Glutamatergic neuron (in vitro differentiated cells): ENCODE measurements at places on chromosomes 7 and 10. TPM values are rescaled to one million over a fixed set of nuclear protein-coding genes. Genes with fewer than 3 reads are reported as not detected.

The IGF2BP3 gene
- total RNA-seq, result 47.0 TPM

- DNase-seq, result no peak
Measured at GRCh38 chr7:108331971-108332370, 124.3 kb downstream of the NRCAM start.

The AFAP1L2 gene
- 1.9 TPM for total RNA-seq

GRCh38 chr10:125038637-125039036 lies 96.7 kb downstream of the ZRANB1 start:
- DNase-seq, result no peak

DNA sequence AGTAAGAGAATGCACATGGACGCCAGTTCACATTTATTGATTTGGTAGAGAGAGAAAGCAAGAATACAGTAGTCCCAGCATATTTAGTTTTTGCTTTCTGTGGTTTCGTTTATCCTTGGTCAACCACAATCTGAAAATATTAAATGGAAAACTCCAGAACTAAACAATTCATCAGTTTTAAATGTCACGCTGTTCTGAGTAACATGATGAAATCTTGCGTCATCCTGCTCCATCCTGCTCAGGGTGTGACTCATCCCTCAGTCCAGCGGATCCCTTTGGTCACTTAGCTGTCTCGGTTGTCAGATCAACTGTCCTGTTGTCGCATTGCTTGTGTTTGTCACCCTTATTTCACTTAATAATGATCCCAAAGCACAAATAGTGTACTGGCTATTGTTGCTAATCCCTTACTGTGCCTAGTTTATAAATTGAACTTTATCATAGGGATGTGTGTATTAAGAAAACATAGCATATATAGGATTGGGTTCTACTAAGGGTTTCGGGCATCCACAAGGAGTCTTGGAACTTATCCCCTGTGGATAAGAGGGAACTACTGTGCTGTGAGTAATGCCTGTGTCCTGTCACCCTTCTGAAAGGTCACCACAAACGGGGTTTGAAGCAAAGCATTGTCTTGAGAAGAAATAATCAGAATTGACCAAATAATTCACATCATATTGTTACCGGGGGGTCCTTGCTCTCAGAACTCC lies 73.6 kb downstream of the OTUD1 start:
- no peak for DNase-seq

- DNase-seq, result no peak
Measured at GRCh38 chr10:80513106-80513505, 24.6 kb upstream of the SH2D4B start.

- DNase-seq, result no peak
Measured at GRCh38 chr7:130430115-130430514, 10.7 kb downstream of the CEP41 start.

- DNase-seq, result peak; percentile 48
Measured at GRCh38 chr10:97676770-97677581, 10.1 kb downstream of the AVPI1 start.

The PCLO gene
- 17.4 TPM for total RNA-seq

GRCh38 chr10:77926566-77927401 lies at the start of gene DLG5:
TSS of gene DLG5 (minus strand) at chr10:77926755. CDS start at chr10:77926520, 235 bp downstream.
- DNase-seq, result peak; percentile 60

- no peak for DNase-seq
Measured at GRCh38 chr10:3502673-3503072, 282.3 kb downstream of the KLF6 start.

DNA sequence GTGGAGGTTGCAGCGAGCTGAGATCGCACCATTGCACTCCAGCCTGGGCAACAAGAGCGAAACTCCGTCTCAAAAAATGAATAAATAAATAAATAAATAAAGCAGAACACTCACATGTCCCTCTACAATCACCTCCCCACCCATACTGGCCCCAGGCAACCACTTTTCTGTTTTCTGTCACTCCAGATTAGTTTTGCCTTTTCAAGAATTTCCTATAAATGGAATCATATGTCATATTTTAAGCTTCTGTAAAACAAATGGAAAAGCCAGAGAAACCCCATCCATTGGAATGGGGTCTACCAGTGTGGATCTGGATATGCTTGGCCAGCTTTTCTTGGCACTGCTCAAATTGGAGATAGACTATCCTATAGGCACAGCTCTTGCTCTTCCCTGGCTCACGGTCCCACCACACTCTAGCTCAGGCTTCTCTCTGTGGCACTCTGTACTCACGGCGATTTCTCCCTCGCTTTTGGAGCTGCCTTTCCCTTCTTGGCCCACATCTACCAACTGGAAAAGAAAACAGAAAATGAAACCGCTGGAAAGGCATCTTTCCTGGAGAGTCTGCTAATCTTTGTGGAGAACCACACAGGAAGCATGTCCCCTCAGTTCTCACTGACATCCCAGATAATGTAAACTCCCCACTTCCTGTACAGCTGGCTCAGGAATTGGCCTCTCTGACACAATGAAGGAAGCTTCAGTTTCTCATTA lies 210.1 kb downstream of the JCAD start:
- no peak for DNase-seq

DNA sequence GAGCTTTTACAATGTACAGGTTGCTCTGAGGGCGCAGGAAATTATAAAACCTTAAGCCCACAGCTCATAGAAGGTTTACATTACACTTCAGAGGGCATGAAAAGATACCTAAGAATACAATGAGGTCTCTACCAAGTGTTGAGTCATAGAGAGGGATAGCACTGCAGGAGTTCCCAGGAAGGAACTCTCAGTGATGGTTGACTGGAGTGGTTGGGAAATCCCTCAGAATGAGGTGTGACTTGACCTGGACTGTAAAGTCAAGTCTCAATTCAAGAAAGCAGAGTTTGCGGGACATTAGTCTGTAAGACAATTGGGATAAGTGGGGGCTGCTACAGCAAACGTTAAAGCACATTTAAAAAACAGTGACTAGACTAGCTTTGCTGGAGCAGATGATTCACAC lies 21.9 kb downstream of the TNKS2 start:
- no peak for DNase-seq
